ENCODE measurements at places on chromosomes 1 and 21.

GRCh38 chr21:44298301-44298700 lies 1.6 kb upstream of the PFKL start:
- no peak for DNase-seq

GRCh38 chr1:33763406-33763805 lies 100.5 kb upstream of the HMGB4 start:
- DNase-seq, result no peak

- no peak for DNase-seq
Measured at GRCh38 chr1:240503558-240503957, 108.4 kb downstream of the GREM2 start.

DNA sequence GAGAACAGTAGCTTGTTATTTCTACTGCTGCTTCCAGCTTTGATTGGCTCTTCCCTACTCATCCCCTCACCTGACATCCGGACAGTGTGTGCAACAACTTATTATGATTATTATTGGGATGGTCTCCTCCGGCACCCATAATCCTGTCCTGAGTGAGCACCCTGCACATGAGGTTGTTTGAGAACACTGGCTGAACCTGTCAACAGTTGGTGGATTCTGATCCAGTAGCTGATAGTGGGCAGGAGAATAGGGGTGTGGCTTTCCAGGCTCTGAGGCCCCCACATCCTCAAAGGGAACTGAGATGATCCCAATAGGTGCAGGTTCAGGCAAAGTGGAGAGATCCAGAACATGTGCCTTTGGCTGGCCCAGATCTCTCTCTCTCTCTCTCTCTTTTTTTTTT lies 60.5 kb downstream of the RUNX1 start:
- DNase-seq, result no peak

- no peak for DNase-seq
Measured at GRCh38 chr1:98289311-98289710, 368.5 kb upstream of the DPYD start.

DNA sequence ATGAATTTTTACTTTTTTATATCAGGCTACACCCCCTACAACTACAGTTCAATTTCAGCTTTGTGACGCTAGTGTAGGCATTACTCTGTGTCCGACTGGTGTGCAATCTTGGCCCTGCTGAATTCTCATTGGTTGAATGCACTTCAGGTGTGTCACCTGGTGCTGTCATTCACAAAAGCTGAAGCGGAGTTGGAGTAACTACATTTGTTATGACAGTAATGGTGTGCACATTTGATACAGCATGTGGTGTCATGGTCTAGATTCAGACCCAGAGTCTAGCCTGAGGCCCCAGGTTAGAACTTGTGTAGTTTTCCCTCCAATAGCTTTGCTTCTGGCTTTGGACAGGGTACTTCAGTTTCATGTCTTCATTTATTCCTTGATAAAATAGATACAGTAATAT lies 88.7 kb downstream of the C1orf94 start:
- DNase-seq, result no peak

DNA sequence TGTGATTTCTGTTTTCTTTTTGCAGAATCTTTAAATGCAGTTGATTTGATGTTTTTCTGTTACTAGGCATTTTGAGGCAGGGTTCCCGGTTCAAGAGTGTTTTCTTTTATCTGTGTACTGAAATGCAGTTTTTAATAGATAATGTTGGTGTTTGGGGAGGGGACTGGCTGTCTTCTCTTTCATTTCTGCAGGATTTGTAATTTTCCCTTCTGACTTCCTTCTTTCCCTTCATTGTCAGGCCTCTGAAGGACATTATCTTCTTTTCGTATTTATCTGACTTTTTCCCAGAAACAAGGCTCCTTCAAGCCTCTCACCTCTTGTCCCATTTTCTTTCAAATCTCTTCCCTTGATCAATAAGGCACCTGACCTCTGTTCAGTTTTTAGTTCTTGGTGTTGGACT lies 1.5 kb upstream of the GALNT2 start:
- DNase-seq, result no peak

GRCh38 chr1:59290193-59290949 lies 6.5 kb upstream of the FGGY start:
- peak; percentile 37 for DNase-seq

DNA sequence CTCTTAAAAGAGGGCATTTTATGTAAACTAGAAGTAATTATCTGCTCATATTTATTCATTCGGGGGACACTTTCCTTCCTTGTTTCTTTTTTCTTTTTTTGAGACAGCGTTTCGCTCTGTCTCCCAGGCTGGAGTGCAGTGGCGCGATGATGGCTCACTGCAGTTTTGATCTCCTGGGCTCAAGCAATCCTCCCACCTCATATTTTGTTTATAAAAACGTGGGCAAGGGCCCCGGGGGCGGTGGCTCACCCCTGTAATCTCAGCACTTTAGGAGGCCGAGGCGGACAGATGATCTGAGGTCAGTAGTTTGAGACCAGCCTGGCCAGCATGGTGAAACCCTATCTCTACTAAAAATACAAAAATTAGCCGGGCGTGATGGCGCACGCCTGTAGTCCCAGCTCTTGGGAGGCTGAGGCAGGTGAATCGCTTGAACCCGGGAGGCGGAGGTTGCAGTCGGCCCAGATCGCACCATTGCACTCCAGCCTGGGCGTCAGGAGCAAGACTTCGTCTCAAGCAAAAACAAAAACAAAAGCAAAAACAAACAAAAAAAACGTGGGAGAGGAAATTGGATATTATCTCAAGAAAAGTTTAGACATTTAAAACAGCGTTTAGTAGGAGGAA lies 926 bp upstream of the DFFA start:
- DNase-seq, result no peak

- no peak for DNase-seq
Measured at GRCh38 chr1:223641523-223642039, 23.9 kb downstream of the CAPN8 start.

- DNase-seq, result no peak
Measured at GRCh38 chr1:9244501-9245229, 10.1 kb downstream of the H6PD start.

GRCh38 chr21:42395905-42396651 lies at the start of gene TMPRSS3:
Gene TMPRSS3 (minus strand): TSS chr21:42396052. CDS start chr21:42395417, 635 bp downstream.
- DNase-seq, result no peak

DNA sequence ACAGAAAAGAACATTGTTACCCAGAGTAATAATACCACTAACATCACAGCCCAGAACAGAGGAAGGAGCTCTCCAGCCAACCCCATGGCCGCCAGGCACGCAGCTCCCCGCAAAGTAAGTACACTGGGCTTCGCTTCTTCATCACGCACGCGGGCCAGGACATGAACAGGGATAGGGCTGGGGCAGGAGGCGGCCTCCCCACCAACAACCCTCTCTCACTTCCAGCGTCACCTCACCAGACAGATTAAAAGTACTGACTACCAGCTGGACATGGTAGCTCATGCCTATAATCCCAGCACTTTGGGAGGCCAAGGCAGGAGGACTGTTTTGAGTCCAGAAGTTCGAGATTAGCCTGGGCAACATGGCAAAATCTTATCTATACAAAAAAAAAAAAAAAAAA lies 78.3 kb downstream of the NPHP4 start:
- DNase-seq, result no peak

DNA sequence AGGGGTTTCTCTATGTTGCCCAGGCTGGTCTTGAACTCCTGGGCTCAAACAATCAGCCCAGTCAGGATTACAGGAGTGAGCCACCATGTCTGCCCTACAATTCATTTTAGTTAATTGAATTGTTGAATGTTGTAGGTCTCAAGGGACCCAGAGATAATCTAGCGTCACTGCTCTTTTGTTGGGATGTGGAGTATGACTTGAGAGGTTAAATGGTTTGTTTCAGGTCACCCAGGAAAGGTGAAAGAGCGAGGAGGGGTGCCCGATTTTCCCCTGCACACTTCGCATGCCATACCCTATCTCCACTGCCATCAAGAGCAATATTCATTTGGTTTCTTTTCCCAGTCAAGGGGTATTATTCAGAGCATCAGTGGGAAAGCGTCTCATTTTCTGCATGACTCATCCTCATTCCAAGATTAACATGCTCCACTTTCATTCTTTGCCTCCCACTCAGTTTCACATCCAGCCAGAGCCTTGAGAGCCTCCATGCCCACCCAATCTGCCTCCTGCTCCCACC lies 13.1 kb upstream of the SLC30A1 start:
- no peak for DNase-seq
